HTR-8/SVneo (cell line): ENCODE measurements at places on chromosomes 2 and 18.

DNA sequence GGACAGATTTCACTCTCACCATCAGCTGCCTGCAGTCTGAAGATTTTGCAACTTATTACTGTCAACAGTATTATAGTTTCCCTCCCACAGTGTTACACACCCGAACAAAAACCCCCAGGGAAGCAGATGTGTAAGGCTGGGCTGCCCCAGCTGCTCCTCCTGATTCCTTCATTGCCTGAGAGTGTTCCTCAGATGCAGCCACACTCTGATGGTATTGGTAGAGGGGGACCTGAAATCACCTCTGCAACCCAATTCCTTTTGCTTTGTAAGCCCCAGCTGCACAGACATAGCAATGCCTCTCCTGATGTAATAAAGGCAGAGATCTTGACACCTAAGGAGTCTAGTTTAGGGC lies 1529.8 kb downstream of the RPIA start:
- no peak for DNase-seq

DNA sequence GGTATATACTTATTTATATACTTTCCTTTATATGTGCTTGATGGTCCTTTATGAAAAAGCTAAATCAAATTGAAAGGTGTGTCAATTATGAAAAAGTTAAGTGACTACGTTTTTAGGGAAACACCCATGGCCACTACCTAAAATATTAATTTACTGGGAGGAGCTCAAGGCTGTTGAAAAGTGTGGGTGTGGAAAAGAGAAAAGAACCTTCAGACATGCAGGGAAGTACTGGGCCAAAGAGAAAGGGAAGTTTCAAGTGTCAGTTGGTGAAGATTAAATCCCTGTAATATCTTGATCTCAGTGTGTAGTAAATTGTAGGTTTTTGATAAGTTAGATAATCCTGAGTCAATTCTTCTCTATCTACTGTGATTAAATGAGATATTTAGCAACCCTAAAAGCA lies 6.2 kb upstream of the GKN1 start:
- no peak for DNase-seq

DNA sequence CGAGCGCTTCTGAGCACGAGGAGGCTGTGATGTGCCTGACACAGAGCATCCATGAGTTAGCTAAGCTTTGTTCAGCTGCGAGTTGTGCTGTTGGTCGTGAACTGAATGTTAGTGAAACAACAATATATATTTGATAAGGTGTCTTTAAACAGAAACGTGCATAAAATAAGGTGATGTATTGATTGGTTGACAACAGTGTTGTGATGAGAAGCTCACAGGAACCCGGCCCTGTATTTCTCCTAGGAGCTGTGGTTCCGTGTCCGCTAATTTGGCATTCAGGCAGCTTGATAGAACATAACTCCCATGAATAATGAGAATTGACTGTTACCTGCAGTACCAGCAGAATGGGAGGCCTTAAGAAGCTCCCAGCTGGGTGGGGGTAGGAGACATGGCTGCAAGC lies 146.4 kb upstream of the MYCN start:
- no peak for DNase-seq

- DNase-seq: no peak
Observed at GRCh38 chr18:45826084-45826483, 609 bp downstream of the SIGLEC15 start.

DNA sequence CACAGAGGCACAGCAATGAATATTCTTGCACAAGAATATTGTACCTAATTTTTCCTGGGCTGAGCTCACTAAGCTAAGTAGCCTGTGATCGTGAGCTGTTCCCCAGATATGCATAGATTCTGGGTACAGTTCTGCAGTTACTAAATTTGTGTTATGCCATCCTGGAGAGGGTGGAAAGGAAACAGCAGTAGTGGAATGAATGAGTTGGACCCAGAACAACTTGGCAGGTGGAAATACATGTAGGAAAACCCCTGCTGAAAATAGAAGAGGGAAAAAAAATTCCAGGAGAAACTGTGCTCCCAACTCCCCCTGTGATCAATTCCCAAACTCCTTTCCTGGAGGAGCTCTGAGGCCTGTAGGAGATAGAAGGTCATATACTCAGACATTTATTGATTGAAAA lies 181.5 kb upstream of the MGAT5 start:
- DNase-seq: no peak

- no peak for DNase-seq
Observed at GRCh38 chr2:158346032-158346431, 110.5 kb downstream of the CCDC148 start.

DNA sequence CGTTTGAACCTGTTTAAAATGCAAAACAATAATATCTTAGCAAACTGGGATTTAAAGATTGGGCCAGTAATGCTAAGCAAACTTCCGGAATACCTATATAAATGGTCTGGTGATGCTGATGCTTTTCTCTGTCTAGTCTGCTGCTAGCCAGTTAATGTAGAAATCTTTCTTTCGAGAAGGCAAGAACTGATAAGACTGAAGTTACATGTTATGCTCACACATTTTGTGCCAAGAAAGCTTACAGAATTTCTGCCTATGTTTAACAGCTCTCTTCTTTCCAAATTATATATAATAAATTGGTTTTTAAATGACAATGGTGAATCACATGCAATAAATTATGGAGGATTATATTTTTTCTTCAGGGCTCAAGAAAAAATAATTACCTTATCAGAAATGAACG lies 37.9 kb downstream of the GCA start:
- DNase-seq: no peak

DNA sequence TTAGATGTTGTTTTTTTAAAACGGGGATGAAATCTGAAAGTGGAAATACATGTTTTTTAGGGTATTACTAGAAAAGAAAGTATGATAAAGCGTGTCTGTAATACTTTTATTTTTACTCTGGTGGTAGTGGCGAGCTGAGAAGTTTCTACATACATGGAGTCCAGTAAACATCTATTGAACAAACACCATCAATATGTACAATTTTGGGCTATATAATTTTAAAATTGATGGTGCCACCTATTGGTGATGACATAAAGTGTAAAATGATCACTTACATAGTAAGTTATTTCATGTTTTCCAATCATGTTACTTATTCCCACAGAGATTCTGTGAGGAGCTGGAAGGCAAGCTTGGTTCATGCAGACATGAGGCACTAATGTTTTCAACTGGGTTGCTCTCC lies 31.5 kb upstream of the NFE2L2 start:
- DNase-seq: peak; percentile 21
